ENCODE measurements at places on chromosomes 16 and 17.

GRCh38 chr16:85250147-85250463, 137.8 kb upstream of the CIBAR2 start:
- no peak for DNase-seq

GRCh38 chr17:63246344-63246743, 199.8 kb downstream of the CYB561 start:
- no peak for DNase-seq

- no peak for DNase-seq
Observed at GRCh38 chr17:78818152-78818846, 22.3 kb downstream of the USP36 start.

- DNase-seq = no peak
Observed at GRCh38 chr17:19703106-19703827, 13.1 kb downstream of the SLC47A2 start.

- no peak for DNase-seq
Observed at GRCh38 chr16:57178196-57178595, 7.6 kb downstream of the PSME3IP1 start.

GRCh38 chr16:48605518-48606110, 4.4 kb downstream of the N4BP1 start:
- no peak for DNase-seq

GRCh38 chr16:76121636-76122035, 155.6 kb upstream of the CNTNAP4 start:
- DNase-seq = no peak

DNA sequence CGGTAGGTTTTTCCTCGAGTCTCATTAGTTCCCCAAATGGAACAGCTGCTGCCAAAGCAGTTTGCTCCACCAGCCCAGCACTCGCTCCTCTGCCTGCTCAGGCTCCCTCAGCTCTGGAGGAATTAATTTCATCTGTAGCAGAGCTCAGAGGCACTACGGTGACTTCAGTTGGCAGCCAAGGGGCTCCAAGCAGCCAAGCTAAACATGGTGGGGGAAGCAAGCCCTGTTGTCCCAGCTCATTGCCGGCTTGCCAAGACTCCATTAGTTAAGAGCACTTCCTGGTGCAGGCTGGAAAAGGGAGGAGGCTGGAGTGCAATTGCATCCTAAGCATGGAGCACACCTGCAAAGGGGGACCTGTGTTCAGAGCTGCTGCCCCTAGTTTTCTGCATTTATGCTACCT, 78.7 kb upstream of the GPRC5B start:
- no peak for DNase-seq

DNA sequence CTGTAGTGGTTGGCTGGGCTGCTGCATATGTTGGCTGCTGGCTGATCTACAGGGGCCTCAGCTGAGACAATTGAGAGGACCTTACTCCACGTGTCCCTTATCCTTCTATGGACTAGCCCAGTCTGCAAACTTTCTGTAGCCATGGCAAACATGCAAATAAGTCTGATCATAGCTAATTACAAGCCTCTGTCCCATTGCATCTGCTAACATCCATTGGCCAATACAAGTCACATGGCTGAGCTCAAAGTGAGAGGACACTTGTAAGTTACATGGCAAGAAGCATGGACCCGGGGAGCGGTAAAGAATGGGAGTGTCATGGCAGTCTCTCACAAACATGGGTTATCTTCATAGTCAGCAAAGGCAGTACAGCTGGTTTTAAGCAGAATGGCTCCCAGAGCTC, 11.6 kb upstream of the IL4R start:
- no peak for DNase-seq

DNA sequence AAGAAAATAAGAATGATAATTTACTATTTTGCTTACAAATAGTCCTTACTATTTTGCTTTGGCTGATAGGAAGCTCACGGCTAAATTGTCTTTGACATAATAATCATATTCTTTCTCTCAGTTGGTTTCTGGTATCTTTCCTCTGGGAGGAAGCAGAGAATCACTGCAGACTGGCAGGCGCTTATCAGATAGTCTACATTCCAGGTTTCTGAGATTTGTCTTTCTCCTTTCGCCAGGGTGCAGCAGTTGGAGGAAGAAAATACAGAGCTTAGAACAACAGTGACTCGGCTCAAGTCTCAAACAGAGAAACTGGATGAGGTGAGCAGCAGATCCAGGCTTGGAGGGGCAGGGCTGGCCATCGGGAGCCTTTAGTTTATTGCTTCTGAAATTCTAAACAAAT, 136.1 kb downstream of the RAB11FIP4 start:
- DNase-seq = no peak

- no peak for DNase-seq
Observed at GRCh38 chr17:20114466-20114865, 105.3 kb downstream of the SPECC1 start.

DNA sequence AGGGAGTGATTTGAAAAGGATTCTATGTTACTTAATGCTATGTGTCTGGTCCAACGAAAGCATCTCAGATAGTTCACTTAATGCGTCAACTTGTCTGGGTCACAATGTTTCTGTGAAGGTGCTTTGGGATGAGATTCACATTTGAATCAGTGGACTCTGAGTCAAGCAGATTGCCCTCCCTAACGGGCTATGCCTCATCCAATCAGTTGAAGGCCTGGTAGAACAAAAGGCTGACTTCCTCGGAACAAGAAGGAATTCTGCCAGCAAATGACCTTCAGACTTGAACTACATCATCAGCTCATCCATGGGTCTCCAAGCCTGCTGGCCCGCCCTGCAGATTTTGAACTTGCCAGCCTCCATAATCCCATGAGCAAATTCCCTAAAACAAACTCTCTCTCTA, 15.2 kb downstream of the EMP2 start:
- no peak for DNase-seq

- DNase-seq = peak; percentile 27
Observed at GRCh38 chr16:47848421-47849109, 307.2 kb downstream of the ABCC12 start.

GRCh38 chr16:47019568-47019967, 46.1 kb upstream of the DNAJA2 start:
- no peak for DNase-seq

DNA sequence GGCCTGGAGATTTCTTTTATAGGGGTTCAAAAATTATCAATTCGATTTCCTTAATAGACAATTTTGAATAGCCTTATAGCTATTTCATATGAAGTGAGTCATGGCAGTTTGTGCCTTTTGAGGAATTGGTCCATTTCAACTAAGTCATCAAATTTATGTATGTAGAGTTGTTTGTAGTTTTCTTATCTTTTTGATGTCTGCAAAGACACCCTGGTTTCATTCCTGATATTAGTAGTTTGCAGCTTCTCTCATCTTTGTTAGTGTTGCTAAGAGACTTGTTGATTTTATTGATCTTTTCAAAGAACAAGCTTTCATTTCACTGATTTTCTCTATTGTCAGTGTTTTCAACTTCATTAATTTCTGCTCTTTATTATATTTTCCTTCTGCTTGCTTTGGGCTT, 44.2 kb downstream of the N4BP1 start:
- DNase-seq = no peak

- DNase-seq = no peak
Observed at GRCh38 chr17:38587947-38588787, 17.6 kb downstream of the SRCIN1 start.

GRCh38 chr17:34318474-34318873, 761 bp upstream of the CCL8 start:
- no peak for DNase-seq

- DNase-seq = no peak
Observed at GRCh38 chr17:55454906-55455474, 33.4 kb upstream of the MMD start.

DNA sequence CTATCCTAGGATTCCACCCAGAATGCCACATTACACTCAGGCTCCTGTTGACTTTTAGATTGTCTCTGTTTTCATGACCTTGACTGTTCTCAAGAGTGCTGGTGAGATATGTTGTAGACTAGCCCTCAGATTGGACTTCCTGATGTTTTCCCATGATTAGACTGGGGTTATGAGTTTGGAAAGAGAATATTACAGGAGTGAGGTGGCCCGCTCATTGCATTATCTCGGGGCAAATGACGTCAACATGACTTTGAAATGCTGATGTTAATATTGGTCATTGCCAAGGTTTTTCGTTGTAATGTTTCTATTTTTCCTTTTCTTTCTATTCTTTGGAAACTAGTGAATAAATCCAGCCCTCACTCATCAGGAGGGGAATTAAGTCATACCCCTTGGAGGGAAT, 355.7 kb upstream of the MON1B start:
- no peak for DNase-seq

GRCh38 chr16:13146829-13147228, 245.4 kb downstream of the SHISA9 start:
- no peak for DNase-seq

GRCh38 chr16:89201439-89202377, 1.4 kb upstream of the SLC22A31 start:
- DNase-seq = peak; percentile 6

- no peak for DNase-seq
Observed at GRCh38 chr16:3030222-3031212, 6.2 kb downstream of the BICDL2 start.

- no peak for DNase-seq
Observed at GRCh38 chr16:13968835-13969234, 48.9 kb downstream of the ERCC4 start.

GRCh38 chr16:56961386-56961785, 364 bp upstream of the CETP start:
- no peak for DNase-seq

DNA sequence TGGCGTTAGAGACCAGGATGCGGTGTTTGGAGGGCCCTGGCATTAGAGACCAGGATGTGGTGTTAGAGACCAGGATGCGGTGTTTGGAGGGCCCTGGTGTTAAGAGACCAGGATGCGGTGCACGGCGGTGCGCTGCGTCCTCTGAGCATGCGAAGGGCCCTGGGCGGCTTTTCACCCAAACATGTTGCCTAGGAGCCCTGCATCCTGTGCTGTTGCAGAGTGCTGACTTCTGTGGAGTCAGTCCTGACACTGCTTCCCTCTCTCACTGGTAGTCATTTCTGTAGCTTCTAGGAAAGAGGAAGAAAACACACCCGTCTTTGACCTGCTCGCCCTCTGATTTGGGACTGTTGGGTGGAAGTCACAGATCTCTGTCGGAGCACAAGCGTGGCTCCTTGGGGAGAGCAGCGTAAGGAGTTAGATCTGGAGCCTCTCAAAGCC, 141.2 kb downstream of the LAT start:
- DNase-seq = no peak

- no peak for DNase-seq
Observed at GRCh38 chr17:82780971-82781893, 29.4 kb downstream of the TBCD start.

- no peak for DNase-seq
Observed at GRCh38 chr17:59638553-59638952, 18.9 kb downstream of the CLTC start.

GRCh38 chr17:73733517-73733916, 89.3 kb upstream of the SDK2 start:
- no peak for DNase-seq

- DNase-seq = no peak
Observed at GRCh38 chr16:63752347-63752746, 1369.5 kb downstream of the CDH11 start.

DNA sequence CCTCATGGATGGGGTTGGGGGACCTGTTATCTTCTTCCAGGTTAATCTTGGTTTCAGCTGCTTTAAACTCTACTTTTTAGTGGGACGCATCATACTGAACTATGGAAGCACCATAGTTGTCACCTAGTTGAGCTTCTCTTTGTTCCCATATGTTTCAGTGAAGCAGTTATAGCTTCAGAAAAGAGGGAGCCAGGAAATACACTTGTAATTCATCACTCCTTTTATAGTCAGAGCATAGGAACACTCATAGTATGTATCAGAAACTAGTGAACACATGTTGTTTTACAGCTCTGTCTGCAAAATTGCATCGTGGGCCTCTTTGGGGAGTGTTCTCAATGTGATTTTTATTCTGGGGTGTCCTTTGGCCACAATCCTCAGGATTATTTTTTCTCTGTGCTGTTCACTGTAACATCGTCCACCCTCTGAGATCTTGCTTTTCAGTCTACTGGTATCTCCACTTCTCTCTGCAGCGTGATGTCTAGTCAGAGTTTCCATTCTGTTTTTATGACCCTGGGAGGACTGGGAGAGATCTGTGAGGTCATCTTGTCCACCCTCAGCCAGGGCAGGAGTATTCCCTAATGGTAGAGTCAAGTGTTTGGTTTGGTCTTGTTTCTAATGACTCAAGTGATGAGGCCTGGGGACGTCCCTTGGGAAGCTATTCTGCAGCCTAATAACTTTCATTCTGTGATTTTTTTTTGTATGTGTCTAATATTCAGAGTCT, 585.4 kb downstream of the WWOX start:
- no peak for DNase-seq

- no peak for DNase-seq
Observed at GRCh38 chr16:85355515-85355837, 243.2 kb upstream of the CIBAR2 start.

DNA sequence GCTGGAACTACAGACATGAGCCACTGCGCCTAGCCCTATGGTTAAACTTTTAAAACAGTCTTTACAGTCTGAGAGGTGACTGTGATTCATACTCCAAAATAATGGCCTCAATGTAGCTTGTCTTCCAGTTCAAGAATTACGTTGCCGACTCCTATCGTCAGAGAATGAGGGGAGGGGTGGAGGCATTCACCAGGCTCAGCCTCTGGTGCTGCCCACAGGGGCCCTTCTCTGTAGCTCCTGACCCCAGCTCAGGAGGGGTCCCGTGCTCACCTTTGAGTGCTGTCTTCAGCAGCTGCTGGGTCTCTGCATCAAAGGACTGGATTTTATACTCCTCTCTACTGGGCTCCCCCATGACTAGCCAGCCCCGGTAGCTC, 1.2 kb downstream of the MIF4GD start:
- no peak for DNase-seq

DNA sequence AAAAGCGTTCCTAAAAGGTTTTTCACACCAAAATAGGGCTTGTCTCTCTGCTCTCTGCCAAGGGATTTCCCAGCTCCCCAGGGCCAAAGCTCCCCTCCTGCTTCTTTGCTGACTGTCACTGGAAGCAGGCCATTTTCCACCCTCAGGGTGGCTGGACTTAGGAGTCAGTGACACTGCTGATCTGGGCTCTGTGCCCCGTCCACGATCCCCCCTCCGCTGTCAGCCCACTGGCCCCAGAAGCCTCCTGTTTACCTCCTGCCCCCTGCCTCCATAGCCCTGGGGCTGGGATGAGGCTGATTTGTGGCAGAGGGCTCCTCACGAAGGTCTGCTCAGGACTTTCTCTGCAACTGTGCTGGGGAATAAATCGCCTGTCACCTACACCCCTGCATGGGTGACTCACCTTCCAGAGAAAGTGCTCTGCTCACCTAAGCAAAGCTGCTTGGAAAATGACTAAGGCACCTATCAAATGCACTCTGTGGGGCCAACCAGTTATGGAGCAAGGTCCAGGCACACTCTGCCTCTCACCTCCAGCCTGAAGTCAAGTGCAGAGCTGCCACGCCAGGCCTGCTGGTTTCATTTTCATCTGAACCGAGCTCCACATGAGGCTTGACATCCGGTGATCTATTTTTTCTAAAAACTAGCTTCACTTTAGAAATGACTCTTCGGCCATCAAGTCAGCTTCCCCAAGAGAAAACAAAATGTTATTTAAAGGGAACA, 4.9 kb downstream of the MAP3K14 start:
- no peak for DNase-seq

DNA sequence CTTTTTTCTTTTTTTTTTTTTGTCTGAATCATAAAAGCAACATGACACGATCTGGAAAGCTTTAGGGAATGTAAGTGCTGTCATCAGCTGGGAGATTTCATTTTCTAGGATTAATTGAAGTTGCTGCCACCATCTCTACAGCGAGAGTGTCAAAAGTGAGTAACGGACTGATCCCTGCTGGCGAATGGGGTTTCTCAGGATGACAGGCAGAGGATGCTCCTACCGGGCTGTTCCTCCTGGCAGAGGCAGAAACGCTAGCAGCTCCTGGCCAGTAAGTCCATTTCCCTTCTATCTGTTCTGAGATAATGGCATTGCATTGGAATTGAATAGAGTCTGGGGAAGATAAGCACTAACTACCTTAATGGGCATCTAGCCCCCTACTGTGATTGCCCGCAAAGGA, 80.5 kb upstream of the KIFC3 start:
- no peak for DNase-seq

Measured in occipital lobe (tissue), 3 donors.